IPS DF 6.9 (cell line): ENCODE measurements at places on chromosomes 2 and 18.

DNA sequence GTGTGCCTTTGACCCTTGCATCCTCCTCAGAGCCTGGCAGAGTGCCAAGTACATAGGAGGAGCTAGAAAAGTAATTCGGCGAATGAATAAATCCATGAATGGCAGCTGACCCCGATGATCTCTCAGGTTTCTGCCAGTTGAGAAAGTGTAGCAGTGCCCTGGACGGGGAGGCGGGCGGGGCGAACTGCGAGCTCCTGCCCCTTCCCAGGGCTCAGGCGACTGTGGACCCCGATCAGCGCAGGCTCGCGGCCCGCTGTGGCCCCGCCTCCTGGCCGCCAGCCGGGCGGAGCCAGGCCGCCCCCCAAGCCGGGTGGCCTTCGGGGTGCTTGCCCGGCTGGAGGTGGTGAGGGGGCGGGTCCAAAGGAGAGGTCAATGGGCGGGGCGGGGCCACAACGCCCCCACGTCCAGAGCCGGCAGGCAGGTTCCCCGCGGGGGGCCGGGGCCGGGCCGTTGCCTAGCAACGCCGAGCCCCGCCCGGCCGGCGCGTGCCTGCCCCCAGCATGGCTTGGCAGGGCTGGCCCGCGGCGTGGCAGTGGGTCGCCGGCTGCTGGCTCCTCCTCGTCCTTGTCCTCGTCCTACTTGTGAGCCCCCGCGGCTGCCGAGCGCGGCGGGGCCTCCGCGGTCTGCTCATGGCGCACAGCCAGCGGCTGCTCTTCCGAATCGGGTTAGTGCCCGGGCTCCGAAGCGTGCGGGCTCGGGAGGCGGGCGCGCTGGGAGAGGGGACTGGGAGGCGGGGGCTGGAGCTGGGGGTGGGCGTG, 30.6 kb upstream of the TMBIM1 start:
- peak; percentile 85 for DNase-seq

- no peak for DNase-seq
These were observed 49.4 kb downstream of the TGOLN2 start for GRCh38 chr2:85278361-85278760.

DNA sequence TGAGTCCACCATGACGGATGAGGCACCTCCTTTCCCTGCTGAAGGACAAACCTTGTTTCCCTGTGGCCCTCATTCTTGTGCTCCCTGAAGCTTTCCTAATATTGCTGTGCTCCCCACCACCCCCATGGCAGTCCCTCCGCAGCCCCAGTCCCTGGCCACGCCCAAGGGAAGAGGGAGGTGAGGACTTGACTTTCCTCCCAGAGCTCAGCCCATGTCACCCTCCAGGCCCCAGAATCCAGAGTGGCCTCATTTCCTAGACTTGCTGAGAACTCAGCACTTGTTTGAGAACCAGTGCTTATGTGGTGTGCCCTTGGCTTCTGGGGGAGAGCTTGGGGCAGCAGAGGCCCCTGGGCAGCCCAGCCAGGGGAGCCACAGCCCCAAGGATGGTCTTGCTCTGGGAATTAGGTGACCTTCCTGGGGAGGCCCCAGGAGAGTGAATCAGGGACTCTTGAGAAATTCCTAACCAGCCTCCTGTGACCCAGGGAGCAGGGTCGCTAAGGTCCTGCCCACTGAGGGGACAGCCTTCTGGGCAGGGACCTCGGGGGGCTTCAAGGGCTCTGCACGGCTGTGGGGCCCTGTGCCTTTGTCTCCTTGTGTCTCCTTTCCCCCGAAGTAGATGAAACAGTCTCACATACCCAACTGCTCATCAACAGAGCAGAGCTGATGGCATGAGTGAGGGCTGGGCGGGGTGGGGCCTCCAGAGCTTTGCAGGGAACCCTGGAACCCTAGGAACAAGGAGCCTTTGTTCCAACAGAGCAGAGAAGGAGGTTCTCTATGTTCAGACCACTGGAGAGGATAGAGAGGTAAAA, 27.9 kb downstream of the PSD4 start:
- no peak for DNase-seq

DNA sequence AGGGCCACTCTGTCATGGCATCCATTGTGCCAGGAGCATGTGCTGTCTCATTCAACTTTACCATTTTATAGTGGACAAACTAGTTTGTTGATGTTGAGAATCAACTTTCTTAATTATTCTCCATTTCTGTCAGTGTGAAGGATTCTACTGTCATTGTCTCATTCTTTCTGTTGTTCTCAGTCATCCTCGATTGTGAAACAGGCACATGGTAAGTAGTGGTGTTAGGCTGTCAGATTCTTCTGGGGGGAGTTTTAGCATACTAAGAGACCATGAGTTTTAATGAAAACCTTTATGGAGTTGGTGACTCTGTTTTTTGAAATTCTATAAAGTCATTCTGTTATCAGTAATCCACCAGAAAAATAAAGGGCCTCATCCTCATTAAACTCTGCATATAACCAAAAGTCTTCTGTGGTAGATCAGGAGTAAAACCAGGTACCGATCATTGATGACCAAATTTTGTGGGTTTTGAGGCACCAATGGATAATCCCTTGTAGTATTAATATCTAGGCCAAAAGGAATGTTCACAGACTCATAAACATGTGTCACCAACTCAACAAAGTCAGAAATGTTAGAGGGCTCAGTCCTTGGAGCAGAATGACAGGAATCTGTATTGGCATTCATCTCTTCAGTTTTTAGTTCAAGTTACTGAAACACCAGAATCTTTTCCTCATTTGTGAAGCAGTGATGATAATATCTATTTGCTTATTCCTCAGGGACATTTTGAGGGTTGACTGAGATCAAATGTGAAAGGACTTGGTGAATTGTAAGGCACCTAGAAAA, 73.2 kb downstream of the CERS6 start:
- DNase-seq, result no peak

- no peak for DNase-seq
These were observed 22.3 kb downstream of the SLC35F5 start for GRCh38 chr2:113734185-113734584.

- DNase-seq, result no peak
These were observed 94.1 kb upstream of the CYP1B1 start for GRCh38 chr2:38170067-38170466.

- no peak for DNase-seq
These were observed 1319.3 kb upstream of the CDH2 start for GRCh38 chr18:29496152-29496680.

- DNase-seq, result no peak
These were observed 32.8 kb downstream of the FSIP2 start for GRCh38 chr2:185771396-185771795.

DNA sequence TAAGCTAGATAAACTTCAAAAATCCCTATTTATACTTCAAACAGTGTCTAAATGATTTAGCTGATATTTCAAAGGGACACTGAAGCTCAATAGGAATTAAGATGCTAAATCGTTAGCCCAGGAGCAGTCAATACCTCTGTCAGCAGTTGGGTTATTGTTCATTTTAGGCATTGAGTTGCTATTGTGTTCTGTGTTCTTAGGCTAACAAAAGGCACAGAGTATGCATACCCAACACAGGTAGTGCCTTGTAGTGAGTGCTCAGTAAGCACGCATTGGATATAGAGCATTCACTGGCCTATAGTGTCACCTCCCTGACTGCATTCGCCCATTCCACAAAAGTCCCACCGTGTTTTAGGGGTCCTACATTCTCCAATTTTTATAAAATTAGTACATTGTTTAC, 152.3 kb downstream of the PIK3C3 start:
- no peak for DNase-seq

GRCh38 chr2:199717587-199717907, 133.4 kb downstream of the FTCDNL1 start:
- DNase-seq, result no peak

- no peak for DNase-seq
These were observed 22.2 kb downstream of the TSN start for GRCh38 chr2:121777699-121778058.

DNA sequence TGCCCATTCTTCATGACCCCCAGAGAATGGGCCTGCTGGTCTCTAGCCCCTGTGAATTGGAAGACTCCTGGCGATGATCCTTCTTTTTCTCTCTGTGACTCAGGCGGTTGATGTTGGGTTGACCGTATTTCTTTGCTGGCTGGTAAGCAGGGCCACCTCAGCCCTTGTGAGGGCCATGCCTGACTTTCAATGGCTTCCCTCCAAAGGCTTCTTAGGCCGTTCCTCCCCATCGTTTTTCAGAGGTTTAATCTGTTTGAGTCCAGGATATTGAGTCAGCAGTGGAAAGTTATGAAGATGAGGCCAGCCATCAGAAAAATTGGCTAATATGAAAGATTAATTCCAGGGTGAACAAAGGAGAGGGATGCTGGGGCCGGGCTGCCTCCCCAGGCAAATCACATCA, 13.6 kb downstream of the HPCAL1 start:
- DNase-seq, result no peak

GRCh38 chr2:1645761-1646476, 98.4 kb downstream of the PXDN start:
- no peak for DNase-seq

GRCh38 chr2:118878531-118879149, 31.2 kb upstream of the EN1 start:
- DNase-seq, result no peak
